ENCODE measurements at places on chromosomes 7 and 10.

GRCh38 chr7:35697414-35698175 is 2.7 kb upstream of the HERPUD2 start:
- peaks cover 16% of the 10 kb centered on the region for H3K4me1 ChIP-seq
- no peaks in the 10 kb centered on the region for H3K36me3 ChIP-seq
- H3K27me3 ChIP-seq, result no peaks in the 10 kb centered on the region
- no peak overlapping the region for H3K4me3 ChIP-seq
- no peak overlapping the region for H3K27ac ChIP-seq

DNA sequence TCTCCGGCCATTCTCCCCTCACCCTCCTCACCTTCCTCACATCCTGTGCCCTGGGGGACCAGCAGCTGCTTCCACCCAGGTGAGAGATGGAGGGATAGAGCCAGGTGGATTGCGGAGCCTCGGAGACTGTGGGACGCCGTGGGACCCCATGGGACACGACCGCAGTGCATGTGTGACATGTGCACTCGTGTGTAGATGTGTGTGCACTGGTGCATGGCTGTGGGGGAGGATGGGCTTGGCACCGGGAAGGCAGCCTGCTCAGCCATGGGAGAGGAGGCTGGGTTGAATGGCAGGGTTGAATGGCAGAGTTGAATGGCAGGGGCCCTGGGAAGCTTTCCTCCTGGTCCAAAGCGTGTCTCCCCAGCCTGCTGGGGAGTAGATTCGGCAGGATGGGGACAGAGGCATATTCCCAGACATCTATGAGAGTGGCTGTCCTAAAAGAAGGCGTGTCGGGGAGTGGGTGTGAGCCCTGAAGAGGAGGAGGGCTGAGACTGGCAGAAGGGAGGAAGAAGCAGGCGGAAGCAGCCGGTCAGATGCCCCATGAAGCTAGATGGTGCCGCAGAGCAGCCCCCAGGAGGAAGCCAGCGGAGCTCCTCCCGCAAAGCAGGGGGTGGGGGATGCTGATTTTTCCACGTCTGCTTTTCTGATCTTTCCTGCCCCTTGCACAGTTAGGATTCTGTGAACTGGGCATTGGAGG is 815 bp downstream of the GIMAP8 start:
- H3K27ac ChIP-seq, result peak overlapping the region; percentile 92
- H3K27me3 ChIP-seq, result no peaks in the 10 kb centered on the region
- peak overlapping the region; percentile 96 for H3K4me3 ChIP-seq
- peak; percentile 82 for DNase-seq

GRCh38 chr7:151512353-151512752 is 7.3 kb downstream of the RHEB start:
- no peak for DNase-seq
- H3K36me3 ChIP-seq, result no peaks in the 10 kb centered on the region
- no peaks in the 10 kb centered on the region for H3K27me3 ChIP-seq

GRCh38 chr10:11893749-11894278 is 70.7 kb downstream of the PROSER2 start:
- no peaks in the 10 kb centered on the region for H3K36me3 ChIP-seq
- H3K4me1 ChIP-seq, result no peaks in the 10 kb centered on the region
- H3K4me3 ChIP-seq, result no peak overlapping the region
- no peak overlapping the region for H3K27ac ChIP-seq
- H3K27me3 ChIP-seq, result no peaks in the 10 kb centered on the region

DNA sequence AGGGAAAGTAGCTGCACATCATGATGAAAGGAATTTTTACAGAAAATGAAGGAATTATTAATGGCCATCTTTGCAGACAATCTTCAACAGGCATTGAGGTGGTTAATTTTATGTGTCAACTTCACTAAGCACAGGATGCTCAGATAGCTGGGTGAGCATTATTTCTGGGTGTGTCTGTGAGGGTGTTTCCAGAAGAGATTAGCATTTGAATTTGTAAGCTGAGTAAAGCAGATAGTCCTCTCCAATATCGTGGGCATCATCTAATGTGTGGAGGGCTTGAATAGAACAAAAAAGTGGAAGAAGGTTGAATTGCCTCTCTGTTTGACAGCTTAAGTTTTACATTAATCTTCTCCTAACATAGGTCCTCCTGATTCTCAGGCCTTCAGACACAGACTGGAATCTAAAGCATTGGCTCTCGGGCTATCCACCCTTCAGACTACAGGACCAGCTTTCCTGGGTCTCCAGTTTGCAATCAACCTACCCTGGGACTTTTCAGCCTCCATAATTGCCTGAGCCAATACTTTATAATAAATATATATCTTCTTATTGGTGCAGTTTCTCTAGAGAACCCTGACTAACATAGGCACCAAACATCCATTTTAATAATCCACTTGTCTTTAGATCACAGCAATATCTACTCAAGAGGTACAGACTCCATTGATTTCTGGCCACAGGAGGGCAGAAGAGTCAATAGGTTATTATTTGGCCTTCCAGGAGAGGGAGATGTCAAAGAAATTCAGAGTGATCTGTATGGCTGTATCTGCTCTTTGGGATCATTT is 10.5 kb upstream of the CRPPA start:
- no peaks in the 10 kb centered on the region for H3K4me1 ChIP-seq
- H3K36me3 ChIP-seq, result no peaks in the 10 kb centered on the region
- H3K27me3 ChIP-seq, result no peaks in the 10 kb centered on the region
- peak; percentile 62 for DNase-seq

GRCh38 chr10:122648599-122649428 is 50.8 kb downstream of the C10orf120 start:
- H3K4me1 ChIP-seq, result no peaks in the 10 kb centered on the region
- no peaks in the 10 kb centered on the region for H3K36me3 ChIP-seq
- no peak for DNase-seq

DNA sequence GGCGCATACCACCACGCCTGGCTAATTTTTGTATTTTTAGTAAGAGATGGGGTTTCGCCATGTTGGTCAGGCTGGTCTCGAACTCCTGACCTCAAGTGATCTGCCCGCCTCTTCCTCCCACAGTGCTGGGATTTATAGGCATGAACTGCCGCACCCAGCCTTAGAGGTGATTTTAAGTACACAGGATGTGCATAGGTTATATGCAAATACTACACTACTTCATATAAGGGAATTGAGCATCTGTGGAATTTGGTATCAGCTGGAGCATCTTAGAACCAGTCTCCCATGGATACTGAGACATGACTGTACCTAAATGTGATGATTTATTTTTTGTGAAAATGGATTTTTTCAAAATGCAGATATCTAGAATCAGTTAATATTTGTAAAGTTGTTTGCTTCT is 21.1 kb downstream of the WAC start:
- no peaks in the 10 kb centered on the region for H3K27me3 ChIP-seq
- no peak overlapping the region for H3K4me3 ChIP-seq
- no peak overlapping the region for H3K27ac ChIP-seq
